ENCODE measurements at places on chromosomes 1 and 21.

DNA sequence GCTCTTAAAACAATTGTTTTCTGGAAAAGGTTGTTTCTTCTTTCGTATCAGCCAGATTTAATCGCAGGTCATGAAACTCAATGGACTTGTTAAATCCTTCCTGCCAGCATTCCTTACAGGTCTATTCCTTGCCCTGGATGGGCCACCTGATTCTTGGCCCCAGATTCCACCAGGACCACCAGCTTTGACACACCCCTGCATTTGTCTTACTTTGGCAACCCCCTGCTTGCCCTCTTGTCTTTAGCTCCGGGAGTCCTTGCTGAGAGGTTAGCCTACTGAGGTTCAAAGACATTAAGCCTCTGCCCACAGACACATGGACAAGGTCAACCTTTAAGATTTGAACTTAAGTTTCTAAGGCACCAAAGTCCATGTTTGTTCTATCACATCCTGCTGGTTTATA, 27.1 kb upstream of the DAB1 start:
- DNase-seq = no peak

DNA sequence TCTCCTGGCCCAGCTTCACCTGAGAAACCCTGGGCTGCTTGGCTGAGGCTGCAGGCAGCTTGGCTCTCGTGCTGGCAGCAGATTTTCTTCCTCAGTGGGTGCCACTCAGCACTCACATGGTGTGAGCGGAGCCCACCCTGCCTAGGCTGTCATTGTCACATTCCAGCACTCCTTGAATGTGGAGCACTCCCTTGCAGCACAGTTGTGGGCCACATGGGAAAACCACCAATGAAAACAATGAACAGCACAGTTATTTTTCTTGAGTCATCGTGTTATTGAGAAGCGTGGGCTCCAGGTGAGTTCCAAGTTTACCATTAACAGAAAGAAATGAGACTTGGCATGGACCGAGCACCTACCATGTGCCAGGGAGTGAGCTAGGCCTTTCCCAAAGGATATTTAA, 27.2 kb upstream of the TRIM67 start:
- no peak for DNase-seq

DNA sequence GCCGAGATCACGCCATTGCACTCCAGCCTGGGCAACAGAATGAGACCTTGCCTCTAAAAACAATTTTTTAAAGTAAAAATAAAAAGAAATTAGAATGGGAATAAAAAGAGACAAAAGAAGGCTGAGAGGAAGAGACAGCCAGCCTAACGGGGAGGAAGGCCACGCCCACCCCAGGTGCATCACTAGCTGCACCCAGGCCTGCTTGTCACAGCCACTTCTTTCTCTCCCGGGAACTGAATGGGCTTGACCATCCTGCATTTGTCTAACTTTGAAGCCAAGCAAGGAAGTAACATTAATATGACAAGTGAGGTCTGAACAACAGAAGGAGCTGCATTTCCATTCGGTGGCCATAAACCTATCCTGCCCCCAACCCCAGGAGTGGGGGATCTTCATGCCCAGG, 20.8 kb upstream of the EFNA1 start:
- no peak for DNase-seq

DNA sequence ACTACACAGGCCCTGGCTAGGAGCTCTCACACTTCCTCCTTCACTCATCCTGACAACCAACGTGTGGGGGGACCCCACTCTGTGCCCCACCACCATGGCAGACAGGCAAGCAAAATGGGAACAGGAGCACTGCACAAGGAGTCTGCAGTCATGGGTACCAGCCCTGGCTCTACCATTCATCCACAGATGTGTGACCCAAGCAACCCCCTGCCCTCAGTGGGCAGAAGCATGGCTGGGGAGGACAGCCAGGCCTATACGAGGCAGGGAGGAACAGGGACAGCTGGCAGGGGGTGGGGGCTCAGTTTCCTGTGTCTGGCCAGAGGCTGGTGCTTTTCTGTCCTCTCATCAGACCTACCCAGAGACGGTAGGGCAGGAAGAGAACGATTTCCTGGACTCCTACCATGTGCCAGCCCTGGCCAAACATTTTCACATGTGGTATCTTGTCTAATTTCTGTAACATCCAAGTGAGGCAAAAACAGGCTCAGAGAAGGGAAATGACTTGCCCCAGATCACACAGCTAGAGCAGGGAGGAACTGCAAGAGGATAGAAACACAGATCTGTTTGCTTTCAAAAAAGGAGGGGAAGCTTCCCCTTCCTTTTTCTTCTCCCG, 178.0 kb downstream of the HIVEP3 start:
- no peak for DNase-seq

Measured in CD4-positive, CD25-positive, alpha-beta regulatory T cell (primary cell).